HT1080 (cell line): ENCODE measurements at places on chromosomes 3 and 15. TPM values are rescaled to one million over a fixed set of nuclear protein-coding genes. Genes with fewer than 3 reads are reported as not detected.

THUMPD3 gene
- 46.3 and 47.2 TPM in 2 replicates for total RNA-seq

TXNRD3 gene
- total RNA-seq = 8.8 and 10.3 TPM in 2 replicates

LRTM1 gene
- not detected in 2 replicates for total RNA-seq

ST3GAL6 gene
- total RNA-seq = 11.1 and 12.4 TPM in 2 replicates

FMN1 gene
- total RNA-seq = 3.4 and 3.8 TPM in 2 replicates

STRIT1 gene
- total RNA-seq = not detected in 2 replicates

C2CD4A gene
- not detected in 2 replicates for total RNA-seq

CGNL1 gene
- 1.5 and 2.3 TPM in 2 replicates for total RNA-seq

LOXL1 gene
- total RNA-seq = 51.8 and 67.5 TPM in 2 replicates

PLS1 gene
- 20.8 and 24.8 TPM in 2 replicates for total RNA-seq

CHRNA7 gene
- total RNA-seq = 2.0 TPM in 2 replicates

SAMD7 gene
- total RNA-seq = not detected in 2 replicates

ACTRT3 gene
- total RNA-seq = not detected in 2 replicates

GRIP2 gene
- 0.07 TPM in 1 of 2 replicates, not detected in the other for total RNA-seq

PLSCR4 gene
- total RNA-seq = 2.6 and 2.7 TPM in 2 replicates

CEP63 gene
- total RNA-seq = 25.6 and 28.1 TPM in 2 replicates

REC114 gene
- total RNA-seq = 0.13 TPM in 1 of 2 replicates, not detected in the other

HCN4 gene
- not detected in 2 replicates for total RNA-seq

EPHB1 gene
- 4.4 and 5.3 TPM in 2 replicates for total RNA-seq

SLC24A5 gene
- total RNA-seq = not detected in 2 replicates

LCTL gene
- 14.5 and 14.6 TPM in 2 replicates for total RNA-seq

RLBP1 gene
- not detected in 2 replicates for total RNA-seq

TMEM266 gene
- 0.08 and 0.17 TPM in 2 replicates for total RNA-seq

GRAMD1C gene
- total RNA-seq = 2.4 TPM in 2 replicates

CLDN18 gene
- not detected in 2 replicates for total RNA-seq

GLDN gene
- total RNA-seq = not detected in 2 replicates

ELL3 gene
- 2.2 and 3.0 TPM in 2 replicates for total RNA-seq

P2RY14 gene
- total RNA-seq = not detected in 2 replicates

IL17RE gene
- 0.66 TPM in 1 of 2 replicates, not detected in the other for total RNA-seq

C3orf85 gene
- total RNA-seq = not detected in 2 replicates

PPP2R3A gene
- total RNA-seq = 26.7 and 30.4 TPM in 2 replicates

AHSG gene
- 0.32 TPM in 1 of 2 replicates, not detected in the other for total RNA-seq

ESYT3 gene
- 0.02 and 0.40 TPM in 2 replicates for total RNA-seq

CCDC12 gene
- 38.9 and 40.6 TPM in 2 replicates for total RNA-seq

SLC51A gene
- not detected in 2 replicates for total RNA-seq

HOMER2 gene
- total RNA-seq = 27.1 and 28.6 TPM in 2 replicates

ALG1L2 gene
- total RNA-seq = not detected in 2 replicates

TMEM207 gene
- not detected in 2 replicates for total RNA-seq

INSYN1 gene
- total RNA-seq = 0.53 and 1.1 TPM in 2 replicates

AGBL1 gene
- 0.03 TPM in 1 of 2 replicates, not detected in the other for total RNA-seq

CISH gene
- total RNA-seq = 0.10 and 0.53 TPM in 2 replicates

ZNF592 gene
- total RNA-seq = 11.4 and 15.8 TPM in 2 replicates

MYH15 gene
- total RNA-seq = 7.3 and 8.2 TPM in 2 replicates

CEP152 gene
- total RNA-seq = 6.3 and 14.5 TPM in 2 replicates

GNAT1 gene
- not detected in 2 replicates for total RNA-seq

MB21D2 gene
- 16.1 and 17.8 TPM in 2 replicates for total RNA-seq

GRM7 gene
- total RNA-seq = 0.13 and 0.27 TPM in 2 replicates

NANOGP8 gene
- total RNA-seq = not detected in 2 replicates

XCR1 gene
- not detected in 2 replicates for total RNA-seq

GABRB3 gene
- not detected in 2 replicates for total RNA-seq
